ENCODE measurements at places on chromosomes 16 and 17.
A peak's percentile ranks its signal among the peaks of the same experiment; 100 is the strongest.

- DNase-seq: no peak
Measured at GRCh38 chr16:16147316-16147999, 75.8 kb downstream of the ABCC6 start.

DNA sequence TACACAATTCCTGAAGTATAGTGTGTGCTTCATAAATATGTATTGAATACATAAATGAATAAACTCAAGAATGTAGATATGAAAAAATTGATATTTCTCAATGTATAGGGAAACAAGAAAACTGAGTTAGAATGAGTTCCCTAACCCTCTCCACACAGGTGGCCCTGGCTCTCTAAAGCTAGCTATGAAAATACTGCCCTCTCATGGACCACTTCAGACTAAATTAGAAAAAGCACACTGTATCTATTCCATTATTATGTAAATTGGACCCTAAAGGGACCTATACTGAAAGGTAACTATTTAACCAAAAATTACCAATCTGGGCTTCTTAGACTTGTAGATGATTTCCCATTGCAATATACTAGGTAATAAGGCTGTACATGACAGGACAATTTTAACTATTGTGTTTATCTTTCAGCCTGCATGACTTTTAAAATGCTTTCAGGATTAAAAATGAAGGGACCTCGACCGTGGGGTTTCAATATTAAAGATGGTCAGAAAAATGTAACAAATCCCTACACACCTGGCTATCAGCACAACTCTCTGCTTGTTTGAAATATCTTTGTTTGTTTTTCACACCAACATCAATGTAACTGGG lies 672.5 kb upstream of the KIF2B start:
- DNase-seq: peak; percentile 3

DNA sequence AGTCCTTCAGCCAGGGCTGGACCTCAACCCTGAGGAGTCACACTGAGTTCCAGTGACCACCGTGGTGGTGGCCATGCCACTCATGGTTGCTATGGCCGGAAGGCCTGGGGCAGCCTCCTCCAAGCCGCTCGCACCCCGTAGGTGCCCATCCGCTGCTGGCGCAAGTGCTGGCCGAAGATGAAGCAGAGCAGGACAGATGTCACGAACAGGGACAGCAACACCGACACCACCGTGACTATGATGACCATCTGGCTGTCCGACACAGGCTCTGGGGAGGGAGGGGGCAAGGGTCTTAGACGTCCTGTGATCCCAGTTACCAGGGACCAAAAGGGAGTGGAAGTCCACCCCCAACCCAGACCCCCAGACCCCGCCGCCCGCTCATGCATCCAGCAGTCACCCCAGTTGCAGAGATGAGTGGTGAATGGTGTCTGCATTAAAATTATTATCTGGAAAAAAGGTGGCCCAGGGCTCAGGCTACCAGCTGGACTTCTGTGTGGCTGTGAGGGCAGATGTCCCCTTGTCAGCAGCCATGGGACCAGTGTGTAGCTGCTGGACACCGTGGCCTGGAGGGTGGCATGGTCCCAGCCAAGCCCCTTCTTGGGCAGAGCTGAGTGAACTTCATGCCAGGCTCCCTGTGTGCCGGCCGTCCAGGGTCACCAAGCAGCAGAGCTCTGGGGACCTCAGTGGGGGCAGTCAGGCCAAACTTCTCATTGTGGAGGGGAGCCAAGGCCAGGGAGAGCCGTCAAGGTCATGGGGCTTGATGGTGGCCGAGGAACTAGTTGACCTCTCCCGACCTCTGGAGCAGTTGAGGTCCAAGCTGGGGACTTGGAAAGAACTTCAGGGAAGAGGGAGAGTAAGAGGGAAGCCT lies 4.7 kb downstream of the PRR29 start:
- no peak for DNase-seq

DNA sequence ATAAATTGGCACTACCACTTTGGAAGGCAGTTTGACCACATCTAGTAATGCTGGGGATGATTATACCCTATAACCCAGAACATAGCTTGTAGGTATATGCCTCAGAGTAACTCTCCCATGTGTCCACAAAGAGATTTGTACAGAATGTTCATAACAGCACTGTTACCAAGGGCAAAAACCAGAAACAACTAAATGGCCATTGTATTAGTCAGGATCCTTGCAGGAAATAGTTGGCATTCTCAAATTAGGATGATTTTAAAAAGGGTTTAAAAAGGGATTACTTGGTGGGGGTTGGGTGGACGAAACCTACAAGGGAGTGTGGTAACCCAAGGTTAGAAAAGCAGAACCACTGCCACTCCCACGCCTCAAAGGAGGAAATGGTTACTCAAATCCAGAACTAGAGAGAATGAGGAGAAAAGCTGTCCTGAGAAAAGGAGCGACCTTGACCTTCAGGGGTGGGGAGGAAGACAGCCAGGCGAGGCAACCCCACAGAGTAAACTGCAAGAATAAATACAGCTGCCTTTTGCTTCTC lies 2.1 kb downstream of the CPPED1 start:
- peak; percentile 73 for DNase-seq

- no peak for DNase-seq
Measured at GRCh38 chr17:40021451-40021971, 6.3 kb downstream of the CSF3 start.

DNA sequence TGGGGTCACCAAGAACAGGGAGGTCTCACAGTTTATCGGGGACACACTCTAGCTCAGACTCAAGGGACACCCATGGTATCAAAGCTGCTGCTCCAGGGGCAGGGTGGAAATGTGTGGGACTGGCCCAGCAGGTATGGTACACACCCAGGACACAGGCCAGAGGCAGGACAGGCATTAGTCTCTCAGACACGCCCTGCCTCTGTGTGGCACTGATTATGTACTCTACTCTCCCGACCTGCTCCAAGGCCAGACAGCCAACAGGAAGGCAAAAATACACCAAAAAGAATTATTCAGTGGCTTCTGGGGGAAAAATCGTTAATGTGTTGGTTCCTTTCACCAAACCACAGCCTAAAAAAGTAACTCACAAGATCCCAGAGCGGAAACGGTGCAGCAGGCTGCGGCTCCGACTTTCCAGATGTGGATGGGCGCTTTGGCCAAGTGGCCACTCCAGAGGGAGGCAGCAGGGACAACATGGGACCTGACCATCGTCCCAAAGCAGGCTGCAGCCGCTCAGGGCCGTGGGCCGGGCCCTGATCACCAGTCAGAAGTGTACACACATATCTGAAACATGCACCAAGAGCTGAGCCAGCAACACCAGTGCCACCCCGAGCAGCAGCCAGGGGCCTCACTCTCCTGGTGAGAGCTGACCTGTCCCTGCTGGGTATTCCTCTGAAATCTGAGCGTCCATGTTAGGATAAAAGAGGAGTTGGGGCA lies 1.0 kb upstream of the SIRT7 start:
- peak; percentile 74 for DNase-seq

DNA sequence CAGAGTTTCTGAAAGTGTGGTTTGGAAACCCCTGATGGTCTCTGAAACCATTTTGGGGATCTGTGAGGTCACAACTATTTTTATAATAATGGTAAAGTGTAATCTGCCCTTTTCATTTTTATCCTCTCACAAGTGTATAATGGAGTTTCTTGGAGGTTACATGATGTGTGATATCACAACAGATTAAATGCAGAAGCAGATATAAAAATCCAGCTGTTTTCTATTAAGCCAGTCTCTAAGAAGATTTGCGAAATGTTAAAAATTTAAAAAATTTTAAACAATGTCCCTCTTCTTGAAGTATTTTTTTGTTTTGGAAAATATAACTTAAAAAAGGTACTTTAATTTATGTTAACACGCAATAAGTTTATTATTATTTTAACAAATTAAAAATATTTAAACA lies 48.7 kb downstream of the RPGRIP1L start:
- no peak for DNase-seq

DNA sequence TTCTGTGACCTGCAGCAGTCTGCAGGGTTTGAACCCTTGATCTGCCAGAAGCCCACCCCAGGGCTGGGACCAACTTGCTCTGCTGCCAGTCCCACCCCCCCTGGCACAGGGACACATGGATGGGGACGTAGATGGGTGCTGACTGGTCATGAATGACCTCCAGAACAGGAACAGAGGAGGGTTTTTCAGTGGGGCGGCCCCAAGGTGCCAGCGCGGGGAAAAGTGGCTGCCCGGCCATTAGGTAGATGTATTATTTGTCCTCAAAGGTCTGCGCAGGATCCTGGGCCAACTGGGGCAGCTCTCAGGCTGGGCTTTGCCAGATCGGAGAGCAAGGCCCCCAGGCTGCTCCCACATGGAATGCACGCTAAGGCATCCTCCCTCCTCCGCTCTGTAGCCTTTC lies 265.2 kb upstream of the TNRC6C start:
- DNase-seq: no peak

DNA sequence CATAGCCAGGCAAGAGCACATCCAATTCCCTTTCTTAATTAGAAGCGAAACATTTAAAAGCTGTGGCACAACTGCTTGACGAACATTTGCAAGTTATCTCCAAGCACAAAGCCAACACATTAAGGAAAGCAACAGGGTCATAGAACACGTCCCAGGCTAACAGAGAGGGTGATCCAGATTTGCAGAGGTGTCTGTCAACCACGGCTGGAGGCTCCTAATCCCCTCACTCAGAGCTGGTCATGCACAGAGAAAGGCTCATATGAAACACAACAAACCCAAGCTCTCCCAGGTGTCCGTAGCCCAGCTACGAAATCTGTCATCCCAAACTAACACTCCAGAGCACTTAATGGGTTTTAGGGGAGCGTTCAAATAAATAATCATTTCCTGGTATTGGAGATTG lies 276.1 kb downstream of the SLC39A11 start:
- DNase-seq: no peak

DNA sequence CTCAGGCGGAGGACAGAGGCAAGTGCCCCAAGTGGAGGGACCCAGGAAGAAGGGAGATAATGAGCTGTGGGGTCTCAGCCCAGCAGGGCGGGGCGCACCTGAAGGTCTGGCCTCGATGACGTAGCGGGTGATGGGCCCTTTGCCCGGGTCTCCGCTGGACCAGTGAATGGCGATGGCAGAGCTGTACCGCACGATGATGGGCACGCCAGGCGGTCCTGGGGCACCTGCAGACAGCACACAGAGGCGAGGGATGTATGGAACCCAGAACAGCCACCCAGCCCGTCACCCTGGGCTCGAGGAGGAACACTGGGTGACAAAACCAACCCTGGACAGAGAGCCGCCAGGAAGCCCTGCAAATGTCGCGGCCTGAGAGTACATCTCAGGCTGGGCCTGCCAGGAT lies 46.2 kb upstream of the CDC42EP4 start:
- no peak for DNase-seq

GRCh38 chr16:79215289-79215688 lies 385.2 kb downstream of the MAF start:
- no peak for DNase-seq

Measured in hematopoietic multipotent progenitor cell treated with erythropoietin and hydrocortisone succinate and interleukin-3 and kit ligand, for 6 days (in vitro differentiated cells).